CD4-positive, alpha-beta T cell treated with Interleukin-4 for 4 hours (primary cell): ENCODE measurements at places on chromosomes 6 and 20.

DNA sequence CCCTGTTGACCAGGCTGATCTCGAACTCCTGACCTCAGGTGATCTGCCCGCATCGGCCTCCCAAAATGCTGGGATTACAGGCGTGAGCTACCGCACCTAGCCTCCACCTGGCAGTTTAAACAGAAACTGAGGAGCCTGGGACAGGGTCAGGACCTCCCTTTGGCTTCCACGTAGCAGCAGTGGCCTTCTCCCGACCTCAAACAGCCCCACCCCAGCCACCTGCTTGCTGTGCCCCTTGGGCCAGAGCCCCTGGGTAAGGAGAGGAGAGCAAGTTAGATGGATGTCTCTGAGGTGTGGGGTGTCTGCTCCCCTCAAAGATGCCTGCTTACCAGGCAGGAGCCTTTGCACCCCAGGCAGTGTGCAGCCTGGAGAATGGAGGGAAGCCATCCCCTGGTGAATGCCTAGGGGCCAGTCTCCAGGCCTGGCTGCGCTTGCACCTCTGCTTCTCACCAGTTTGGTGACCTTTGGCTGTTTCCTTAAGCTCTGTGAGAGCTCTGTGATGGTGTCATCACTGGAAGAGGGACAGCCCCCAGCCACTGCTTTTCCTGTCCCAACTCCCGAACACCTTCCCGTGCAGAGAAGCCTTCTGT lies 42.1 kb upstream of the MDFI start:
- DNase-seq = no peak

DNA sequence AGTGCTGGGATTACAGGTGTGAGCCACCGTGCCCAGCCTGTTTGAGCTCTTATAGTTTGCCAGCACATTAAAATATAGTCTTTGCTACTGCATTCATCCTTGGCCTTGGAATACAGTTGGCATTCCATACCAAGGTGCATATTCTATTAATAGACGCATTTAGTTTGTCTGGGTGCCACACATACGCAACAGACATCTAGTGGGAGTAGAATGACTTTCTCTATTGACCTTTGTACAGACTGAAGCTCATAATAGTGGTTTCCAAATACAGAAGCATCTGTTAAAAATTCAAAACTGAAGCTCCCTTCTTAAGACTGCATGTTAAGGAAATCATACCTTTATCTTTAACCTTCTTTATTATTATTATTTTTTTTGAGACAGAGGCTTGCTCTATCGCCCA lies 46.7 kb upstream of the FNDC1 start:
- DNase-seq = no peak

- DNase-seq = peak; percentile 82
Measured at GRCh38 chr6:42390228-42390934, 61.3 kb downstream of the TRERF1 start.

GRCh38 chr6:13682346-13682745 lies 29.3 kb downstream of the RANBP9 start:
- DNase-seq = no peak

GRCh38 chr6:170221052-170221752 lies 69.7 kb downstream of the DLL1 start:
- no peak for DNase-seq

GRCh38 chr6:37139230-37139962 lies 30.6 kb upstream of the PIM1 start:
- no peak for DNase-seq

GRCh38 chr20:675453-676314 lies at the start of gene SCRT2:
Gene SCRT2, minus strand, starts transcription at chr20:675802. Its CDS starts 201 bp downstream, at chr20:675601.
- peak; percentile 29 for DNase-seq

DNA sequence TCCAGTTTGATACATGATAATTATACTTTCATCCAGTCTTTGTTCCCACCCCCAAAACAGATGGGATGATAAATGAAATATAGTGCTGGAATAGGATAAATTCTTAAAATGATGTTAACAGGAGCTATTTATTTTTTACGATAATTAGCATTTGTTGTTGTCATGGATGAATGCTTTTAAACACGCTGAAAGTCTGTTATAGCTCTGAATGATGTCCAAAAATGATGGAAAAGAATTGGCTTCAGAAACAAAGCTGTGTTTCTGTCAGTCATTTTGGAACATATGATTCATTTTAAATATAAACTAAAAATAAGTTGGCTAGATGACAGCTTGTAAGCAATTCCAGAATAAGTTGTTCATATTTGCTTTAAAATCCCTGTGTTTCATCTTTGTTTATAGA lies 237.4 kb downstream of the GRIK2 start:
- DNase-seq = no peak

DNA sequence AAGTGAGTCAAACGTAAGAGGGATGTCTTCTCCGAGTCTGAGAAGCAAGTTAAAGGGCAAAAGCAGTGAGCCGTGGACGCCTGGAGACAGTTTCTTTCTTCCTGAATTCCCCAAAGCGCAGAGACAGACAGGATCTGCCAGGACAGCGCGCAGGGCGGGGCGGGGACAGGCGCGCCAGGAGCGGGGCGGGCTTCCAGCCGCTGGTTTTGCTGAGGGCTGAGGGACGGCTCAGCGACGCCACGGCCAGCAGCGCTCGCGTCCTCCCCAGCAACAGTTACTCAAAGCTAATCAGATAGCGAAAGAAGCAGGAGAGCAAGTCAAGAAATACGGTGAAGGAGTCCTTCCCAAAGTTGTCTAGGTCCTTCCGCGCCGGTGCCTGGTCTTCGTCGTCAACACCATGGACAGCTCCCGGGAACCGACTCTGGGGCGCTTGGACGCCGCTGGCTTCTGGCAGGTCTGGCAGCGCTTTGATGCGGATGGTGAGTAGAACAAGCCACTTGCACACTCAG lies at the start of gene SCGN:
TSS of gene SCGN (plus strand) at position 209 of the 509 bp plus-strand sequence. CDS start at position 398, 189 bp downstream.
- no peak for DNase-seq

DNA sequence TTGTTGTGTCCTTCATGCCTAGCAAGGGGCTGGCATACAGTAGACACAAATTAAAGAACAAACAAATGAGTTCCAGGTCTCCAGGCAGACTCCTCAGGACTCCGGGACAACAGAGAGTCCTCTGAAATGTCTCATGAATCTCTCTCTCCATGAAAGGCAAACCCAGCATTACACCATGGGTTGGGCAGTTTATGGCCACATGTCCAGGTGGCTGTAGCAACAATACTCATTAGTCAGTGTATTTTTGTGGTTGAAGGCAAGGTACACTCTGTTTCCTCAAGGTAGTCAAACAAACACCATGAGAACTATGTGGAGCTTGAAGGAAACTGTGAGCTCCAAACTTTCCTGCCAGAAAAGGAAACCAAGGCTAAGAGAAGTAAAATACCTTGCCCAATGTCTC lies 62.2 kb downstream of the KCNB1 start:
- no peak for DNase-seq

- DNase-seq = no peak
Measured at GRCh38 chr20:41009946-41010345, 18.7 kb upstream of the TOP1 start.

GRCh38 chr6:154092326-154092962 lies 53.4 kb downstream of the OPRM1 start:
- no peak for DNase-seq

DNA sequence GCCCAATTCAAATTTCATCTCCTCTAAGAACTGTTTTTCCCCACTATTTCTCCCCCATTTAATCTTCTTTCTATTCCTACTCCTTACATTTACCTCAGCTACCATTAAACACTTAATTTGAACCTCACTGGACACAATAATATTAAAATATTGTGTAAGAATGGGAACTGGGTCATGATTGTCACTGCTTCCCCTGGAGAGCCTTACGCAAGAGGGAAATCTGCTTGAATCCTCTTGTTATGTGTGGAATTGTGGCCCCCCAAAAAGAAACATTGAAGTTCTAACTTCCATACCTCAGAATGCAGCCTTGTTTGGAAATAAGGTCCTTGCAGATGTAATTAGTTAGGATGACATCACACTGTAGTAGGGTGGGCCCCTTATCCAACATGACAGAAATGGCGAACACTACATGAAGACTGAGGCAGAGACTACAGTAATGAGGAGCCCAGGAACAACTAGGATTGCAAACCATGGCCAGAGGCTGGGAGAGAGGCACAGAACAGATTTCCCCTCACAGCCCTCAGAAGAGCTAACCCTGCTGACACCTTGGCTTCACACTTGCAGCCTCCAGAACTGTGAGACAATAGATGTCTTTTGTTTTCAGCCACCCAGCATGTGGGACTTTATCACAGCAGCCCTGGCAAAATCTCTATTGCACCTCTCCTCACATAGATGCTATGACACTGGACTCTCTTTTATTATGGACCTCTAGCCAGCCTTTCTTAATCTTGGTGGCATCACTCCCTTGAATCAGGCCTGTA lies 29.9 kb downstream of the HIVEP2 start:
- peak; percentile 45 for DNase-seq

DNA sequence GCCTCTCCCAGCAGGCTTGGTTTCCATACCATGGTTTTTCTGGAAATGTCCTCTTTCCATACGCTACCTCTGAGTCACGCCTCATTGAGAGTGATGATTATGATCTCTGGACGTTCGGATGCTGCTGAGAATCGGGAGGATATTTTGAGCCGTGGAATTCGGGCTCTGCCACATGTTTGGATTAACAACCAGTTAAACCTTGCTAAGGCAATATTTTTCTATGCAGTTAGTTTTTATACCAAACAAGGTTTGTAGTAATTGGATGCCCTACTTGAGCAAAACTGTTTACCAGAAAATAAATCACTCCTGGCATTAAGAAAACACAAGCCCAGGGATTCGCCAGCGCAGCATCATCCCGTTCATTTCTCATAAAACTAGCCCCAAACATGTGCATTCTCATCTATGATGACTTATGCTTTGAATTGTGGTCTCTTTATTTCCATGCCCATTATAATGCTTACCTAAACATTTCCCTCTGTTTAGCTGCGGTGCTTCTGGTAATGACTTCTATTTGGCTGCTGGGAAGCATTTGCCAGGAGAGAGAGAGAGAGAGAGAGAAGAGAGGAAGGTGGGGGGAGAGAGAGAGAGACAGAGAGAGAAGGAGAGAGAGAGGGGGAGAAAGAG lies 198.9 kb downstream of the CLIC5 start:
- DNase-seq = no peak

- DNase-seq = no peak
Measured at GRCh38 chr6:142887517-142887916, 57.5 kb downstream of the HIVEP2 start.

GRCh38 chr6:24935366-24936152 lies at the start of gene RIPOR2:
Gene RIPOR2, minus strand, starts transcription at chr6:24935960. Its CDS starts 62 bp downstream, at chr6:24935898.
- DNase-seq = peak; percentile 84

- no peak for DNase-seq
Measured at GRCh38 chr20:17605131-17605660, 35.3 kb downstream of the DSTN start.

GRCh38 chr6:135906972-135907465 lies 55.5 kb downstream of the PDE7B start:
- no peak for DNase-seq

DNA sequence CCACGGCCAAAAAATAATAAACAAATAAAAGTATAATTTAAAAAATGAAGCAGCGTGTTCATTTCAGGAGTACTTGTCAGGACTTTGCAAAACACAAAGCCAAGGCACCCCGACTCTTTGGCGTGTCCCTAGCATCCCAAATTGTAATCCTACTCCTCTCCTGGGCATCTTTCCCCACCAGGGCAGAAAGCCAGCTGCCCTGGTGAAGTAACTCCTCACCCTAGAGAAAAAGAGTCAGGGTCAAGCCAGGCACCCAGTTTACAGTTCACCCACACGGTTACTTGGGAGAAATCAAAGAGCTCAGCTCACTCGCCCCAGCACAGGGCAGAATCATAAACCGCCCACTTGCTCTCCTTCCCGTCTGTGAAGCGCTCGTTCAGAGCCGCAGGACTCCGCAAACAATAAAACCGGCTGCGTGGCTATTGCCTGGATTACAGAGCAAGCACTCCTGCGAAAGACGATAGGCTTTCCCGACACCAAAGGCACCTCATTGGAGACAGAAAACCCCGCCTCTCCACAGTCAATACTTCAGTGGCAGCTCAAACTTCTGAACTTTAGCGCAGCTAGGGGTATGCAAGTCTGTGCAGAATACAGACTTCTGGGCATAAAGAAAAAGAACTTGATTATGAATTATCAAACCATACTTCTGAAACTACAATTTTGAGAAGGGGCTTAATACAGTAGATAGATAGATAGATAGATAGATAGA lies 73.0 kb upstream of the NHSL1 start:
- no peak for DNase-seq

- DNase-seq = no peak
Measured at GRCh38 chr6:89353702-89354392, 1.3 kb upstream of the UBE2J1 start.

GRCh38 chr6:66930559-66931290 lies 1223.7 kb upstream of the EYS start:
- no peak for DNase-seq

GRCh38 chr6:30881392-30882203 lies 2.7 kb upstream of the DDR1 start:
- DNase-seq = no peak

- no peak for DNase-seq
Measured at GRCh38 chr6:151553416-151554165, 59.8 kb downstream of the CCDC170 start.
